Stimulated activated CD4-positive, alpha-beta T cell treated with anti-CD3 and anti-CD28 coated beads, Interleukin-2, amount 100 ng/mL, for 24 hours (primary cell): ENCODE measurements at places on chromosomes 12 and 14.

DNA sequence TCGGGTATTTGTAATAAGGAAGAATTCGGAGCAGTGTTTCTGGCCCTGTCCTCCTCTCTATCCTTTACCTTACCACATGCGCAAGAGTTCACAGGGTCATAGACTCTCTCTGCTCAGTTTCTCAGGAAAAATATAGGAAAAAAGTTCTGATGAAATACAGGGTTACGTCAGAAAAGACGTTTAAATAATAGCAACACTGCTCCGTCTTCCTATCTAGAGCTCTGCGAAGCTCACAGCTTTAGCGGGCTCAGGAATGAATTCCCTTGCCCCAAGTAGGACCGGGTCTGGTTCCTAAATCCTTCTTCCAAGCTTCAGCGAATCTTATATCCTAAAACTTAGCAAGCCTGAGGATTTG, 365 bp downstream of the CCDC59 start:
- DNase-seq, result no peak

DNA sequence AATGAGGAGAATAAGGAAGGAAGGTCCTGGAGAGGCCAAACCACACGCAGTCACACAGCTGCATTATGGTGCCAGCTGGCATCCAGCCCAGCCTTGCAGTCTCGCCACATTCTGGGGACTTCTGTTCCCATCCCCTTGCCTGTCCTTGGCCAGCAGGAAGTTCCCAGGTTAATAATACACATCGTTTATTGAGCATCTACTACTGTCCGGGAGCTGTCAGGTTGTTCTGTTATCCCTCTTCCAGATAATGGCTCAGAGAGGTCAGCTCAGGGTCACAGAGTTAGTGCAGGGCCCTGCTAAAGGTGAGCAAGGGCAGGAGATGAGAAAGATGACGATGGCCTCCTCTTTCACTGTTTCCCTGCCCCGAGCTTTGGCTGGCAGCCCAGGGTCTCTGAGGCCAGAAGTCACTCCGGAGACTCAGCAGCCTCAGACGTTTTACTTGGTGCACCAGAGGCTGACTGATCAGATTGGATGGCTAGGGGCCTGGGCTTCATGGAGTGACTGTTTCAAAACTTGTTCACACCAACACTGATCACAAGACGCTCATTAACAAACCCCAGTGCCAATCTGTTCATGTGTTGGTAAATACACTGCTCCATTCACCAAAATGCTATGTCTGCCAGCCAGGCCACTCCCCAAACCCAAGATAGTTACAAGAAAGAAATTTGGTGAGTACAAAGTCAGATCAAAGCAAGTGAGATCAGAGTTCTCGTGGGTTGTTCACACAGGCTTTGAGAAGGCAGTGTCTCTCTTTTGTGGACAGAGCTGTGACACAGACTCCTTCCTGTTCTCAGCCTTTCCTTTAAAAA, 79.2 kb downstream of the B4GALNT3 start:
- DNase-seq, result no peak

GRCh38 chr12:89800435-89800834, 91.8 kb upstream of the ATP2B1 start:
- no peak for DNase-seq

GRCh38 chr12:11650286-11651281, 1.1 kb downstream of the ETV6 start:
- DNase-seq, result no peak

DNA sequence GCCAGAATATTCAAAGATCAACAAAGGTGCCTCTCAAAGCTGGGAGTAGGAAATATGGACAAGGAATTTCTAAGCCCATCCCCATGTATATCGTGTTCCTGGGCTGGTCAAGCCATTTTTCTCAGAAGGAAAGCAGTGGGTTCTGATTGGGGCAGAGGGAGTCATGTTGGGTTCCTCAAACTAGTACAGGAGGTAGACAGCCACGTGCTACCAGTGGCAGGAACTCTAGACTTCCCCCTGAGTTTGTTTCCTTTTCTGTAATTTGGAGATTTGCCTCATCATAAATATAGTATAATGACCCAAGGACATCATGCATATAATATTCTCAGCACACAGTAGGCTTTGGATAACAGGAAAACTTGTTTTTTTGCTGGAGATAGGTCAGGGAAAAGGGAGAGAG, 16.4 kb upstream of the PLEKHH1 start:
- no peak for DNase-seq

- no peak for DNase-seq
Measured at GRCh38 chr12:31008961-31009840, 64.5 kb upstream of the DDX11 start.
